HuH-7 (cell line): ENCODE measurements at places on chromosomes 16 and 17.

DNA sequence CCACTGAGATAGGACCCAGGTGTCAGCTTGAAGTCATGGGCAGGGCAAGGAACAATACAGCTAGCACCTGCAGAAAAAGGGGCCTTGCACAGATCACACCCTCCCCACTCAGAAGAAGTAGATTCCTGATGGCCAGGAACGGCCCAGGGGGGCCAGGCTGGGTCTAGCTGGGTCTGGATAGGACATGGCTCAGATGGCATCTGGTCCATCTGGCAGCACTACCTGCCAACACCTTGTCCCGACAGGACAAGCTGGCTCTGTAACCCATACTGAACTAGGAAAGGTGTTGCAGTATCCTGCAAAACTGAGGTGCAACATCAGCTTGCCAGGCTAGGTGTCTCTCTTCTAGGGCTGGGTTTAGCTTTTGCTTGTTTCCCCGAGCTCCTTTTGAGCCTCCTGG lies 38.9 kb upstream of the GFOD2 start:
- no peak for DNase-seq

- no peak for DNase-seq
Measured at GRCh38 chr17:81249223-81250040, 10.3 kb downstream of the NDUFAF8 start.

DNA sequence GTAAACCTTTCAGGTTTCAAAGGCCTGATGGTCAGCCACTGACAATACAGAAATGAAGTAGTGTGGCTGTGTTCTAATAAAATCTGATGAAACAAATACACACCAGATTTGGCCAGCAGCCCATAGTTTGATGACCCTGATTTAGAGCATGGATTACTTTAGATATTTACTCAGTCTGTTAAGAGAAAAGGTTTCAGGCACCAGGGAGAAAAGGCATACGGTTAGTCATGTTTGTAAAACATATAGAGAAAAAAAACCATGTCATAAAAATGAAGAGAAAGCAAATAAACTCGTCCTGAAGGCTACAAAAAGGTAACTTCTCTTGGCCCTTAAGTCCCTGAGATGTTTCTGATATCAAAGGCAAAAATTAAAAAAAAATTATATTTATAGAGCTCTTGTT lies 112.1 kb downstream of the ADAMTS18 start:
- peak; percentile 13 for DNase-seq

DNA sequence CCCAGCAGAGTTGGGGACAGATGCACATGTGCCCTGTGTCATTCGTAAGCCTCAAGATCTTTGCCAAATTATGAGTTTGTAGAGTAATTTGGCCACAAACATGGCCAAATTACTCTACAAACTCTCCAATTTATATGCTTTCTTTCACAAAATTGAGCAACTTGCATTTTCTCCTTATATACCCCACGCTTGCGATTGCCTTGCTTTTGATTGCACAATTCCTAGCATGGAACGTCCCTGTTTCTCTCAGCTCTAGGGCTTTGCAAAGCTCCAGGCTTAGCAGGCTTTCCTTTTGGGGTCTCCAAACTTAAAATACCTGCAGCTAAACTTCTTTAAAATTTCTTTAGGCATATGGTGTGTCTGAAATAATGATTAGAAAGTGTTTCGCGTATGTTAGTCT lies 28.5 kb upstream of the MAF start:
- DNase-seq, result no peak

DNA sequence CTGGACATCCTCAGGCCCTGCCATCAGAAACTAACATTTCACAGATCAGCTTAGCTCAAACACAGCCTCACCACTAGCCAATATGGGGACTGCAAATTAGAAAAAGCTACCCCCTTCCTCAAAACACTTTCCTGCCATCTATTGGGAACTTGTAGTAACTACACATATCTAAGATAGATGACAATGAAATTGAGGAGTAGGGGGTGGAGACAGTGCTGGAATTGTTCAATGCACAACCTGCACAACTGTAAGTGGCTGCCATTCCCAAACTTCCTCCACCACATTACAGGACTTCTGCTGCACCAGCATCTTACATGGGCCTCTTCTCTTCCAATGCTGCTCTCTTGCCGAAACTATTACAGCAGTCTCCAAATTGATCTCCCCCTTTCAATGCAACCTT lies 21.9 kb downstream of the AIPL1 start:
- DNase-seq, result peak; percentile 53

- DNase-seq, result no peak
Measured at GRCh38 chr16:71406724-71407123, 35.1 kb downstream of the TLE7 start.

GRCh38 chr16:53901408-53901807 lies 197.5 kb downstream of the FTO start:
- DNase-seq, result no peak

GRCh38 chr16:49560004-49560830 lies 186.6 kb downstream of the C16orf78 start:
- no peak for DNase-seq

DNA sequence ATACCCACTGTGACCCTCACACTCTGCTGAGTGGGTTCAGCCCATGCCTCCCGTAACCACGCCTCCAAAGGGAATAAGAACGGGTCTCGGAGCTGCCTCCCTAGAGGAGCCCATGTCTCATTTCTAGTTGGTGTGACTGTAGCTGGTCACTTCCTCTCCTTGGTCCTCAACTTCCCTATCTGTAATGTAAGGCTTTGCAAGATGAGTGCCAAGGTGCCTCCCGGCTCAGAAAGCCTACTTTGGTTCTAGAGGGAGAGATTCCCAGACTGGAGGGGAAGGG lies 20.8 kb downstream of the C16orf74 start:
- no peak for DNase-seq

- DNase-seq, result no peak
Measured at GRCh38 chr16:23145186-23145585, 4.1 kb downstream of the USP31 start.

DNA sequence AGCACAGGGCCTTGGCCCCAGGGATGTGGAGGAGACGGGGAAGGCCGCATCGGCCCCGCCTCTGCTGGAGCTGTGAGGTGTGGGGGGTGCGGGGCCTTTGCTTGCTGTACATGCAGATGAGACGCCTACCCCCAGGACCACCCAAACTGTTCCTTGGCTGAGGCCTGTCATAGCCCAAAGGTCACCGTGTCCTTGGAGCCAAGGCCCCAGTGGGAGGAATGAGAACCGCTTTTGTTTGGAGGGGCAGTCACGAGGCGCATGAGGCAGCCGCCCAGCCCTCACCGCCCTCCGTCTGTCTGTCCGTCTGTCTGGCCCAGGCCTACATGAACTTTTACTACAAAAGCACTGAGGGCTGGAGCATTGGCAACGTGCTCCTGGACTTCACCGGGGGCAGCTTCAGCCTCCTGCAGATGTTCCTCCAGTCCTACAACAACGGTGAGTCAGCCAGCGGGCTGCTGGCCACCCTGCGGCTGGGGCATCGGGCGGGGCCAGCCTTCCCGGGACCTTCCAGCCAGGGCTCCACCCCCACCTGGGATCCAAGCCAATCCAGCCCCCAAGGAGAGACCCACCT lies 8.8 kb downstream of the TAX1BP3 start:
- DNase-seq, result peak; percentile 25

GRCh38 chr17:15914400-15915170 lies 30.3 kb upstream of the ADORA2B start:
- no peak for DNase-seq

GRCh38 chr17:1557355-1558095 lies 5.1 kb downstream of the PITPNA start:
- DNase-seq, result no peak

GRCh38 chr17:82315703-82316358 lies 1.6 kb downstream of the CD7 start:
- DNase-seq, result no peak

- DNase-seq, result no peak
Measured at GRCh38 chr17:31738996-31739699, 119.9 kb downstream of the COPRS start.

DNA sequence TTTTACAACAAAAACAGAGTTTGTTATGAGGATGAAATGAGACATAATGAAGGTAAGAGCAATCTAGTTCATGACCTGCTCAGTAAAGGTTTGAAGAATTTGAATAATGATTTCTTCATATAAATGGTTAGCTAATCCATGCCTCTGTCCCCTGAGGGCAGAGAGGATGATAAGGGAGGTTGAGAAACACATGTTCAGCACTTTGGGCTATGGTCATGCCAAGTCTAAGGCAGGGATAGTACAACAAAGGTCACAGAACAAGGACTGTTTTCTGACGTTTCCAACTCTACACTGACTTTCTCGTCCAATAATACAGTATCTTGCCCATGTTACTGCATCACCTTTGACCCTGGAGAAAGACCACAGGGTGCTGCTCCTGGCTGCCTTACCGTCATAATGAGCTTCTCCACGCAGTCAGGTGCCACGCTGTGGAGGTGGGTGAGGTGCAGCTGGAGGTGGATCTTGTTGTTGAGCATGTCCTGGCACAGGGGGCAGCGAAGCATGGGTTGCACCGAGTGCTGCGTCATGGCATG lies 236.7 kb downstream of the ZFHX3 start:
- DNase-seq, result no peak

- no peak for DNase-seq
Measured at GRCh38 chr16:88379694-88380040, 3.1 kb upstream of the ZNF469 start.

GRCh38 chr16:23500212-23500861 lies 10.0 kb downstream of the GGA2 start:
- no peak for DNase-seq

DNA sequence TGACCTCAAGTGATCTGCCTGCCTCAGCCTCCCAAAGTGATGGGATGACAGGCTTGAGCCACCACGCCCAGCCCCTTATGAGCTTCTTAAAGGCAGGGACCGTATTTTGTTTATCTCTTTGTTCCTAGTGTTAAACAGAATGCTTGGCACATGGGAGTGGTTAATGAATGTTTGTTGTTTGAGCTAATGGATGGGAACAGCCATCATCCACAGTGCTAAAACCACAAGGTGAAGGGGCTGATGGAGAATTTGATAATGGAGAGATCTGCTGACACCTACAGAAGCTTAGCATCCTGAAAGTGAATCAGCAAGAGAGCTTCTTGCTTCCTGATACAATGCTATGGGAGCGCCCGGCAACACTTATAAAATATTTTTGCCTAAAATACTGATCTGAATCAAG lies 8.6 kb upstream of the CDH1 start:
- no peak for DNase-seq

GRCh38 chr16:270381-271255 lies 5.1 kb downstream of the RGS11 start:
- DNase-seq, result no peak

DNA sequence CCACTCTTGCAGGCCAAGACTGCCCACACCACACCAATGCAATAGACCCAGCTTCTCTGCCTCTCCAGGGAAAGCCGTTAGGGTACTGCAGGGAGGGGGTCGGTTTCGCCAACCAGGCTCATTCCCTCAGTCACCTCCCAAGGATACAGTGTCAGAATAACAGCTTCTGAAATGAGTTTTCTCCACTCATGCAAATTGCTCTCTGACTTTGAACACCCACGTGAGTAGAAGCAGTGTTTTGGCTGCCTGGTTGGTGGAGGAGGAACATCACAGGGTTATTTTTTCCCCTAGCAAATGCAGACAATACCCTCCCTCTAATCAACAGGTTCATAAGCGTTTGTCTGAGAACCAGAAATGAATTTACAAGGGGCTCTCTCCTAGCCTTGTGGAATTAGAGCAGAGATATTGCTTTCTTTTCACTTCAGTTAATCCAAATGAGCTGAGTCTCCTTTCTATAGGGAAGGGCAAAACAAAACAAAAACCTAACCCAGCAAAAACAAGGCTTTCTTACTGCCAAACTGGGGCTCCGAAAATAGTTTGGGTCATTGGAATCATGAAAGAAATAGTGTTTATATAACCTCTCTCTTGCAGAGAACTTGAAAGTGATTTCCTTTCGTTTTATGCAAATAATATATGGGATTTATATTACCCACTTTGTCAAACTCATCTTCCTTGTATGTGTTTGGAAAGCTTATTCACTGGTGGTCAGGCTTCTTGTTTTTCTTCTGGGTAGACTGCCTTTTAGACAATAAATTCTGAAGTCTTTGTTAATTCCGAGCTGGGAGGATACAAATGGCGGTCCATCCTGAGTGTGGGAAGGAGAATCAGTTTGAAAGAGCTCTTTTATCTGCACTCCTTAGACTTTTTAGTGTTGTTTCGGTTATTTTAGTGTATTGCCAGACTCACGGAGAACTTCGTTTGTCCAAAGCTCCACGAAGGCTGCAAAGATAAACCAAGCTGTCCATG lies 229.9 kb downstream of the MSI2 start:
- DNase-seq, result no peak

- peak; percentile 90 for DNase-seq
Measured at GRCh38 chr16:67528222-67528869, at the start of gene RIPOR1. TSS of gene RIPOR1 (plus strand) at chr16:67528829. CDS start at chr16:67538447, 9,618 bp downstream.

GRCh38 chr16:14309906-14310305 lies 238.8 kb downstream of the MRTFB start:
- DNase-seq, result no peak

GRCh38 chr17:57803021-57803420 lies 46.8 kb downstream of the MRPS23 start:
- DNase-seq, result no peak

GRCh38 chr16:17939723-17940122 lies 396.8 kb downstream of the NPIPA8 start:
- no peak for DNase-seq

DNA sequence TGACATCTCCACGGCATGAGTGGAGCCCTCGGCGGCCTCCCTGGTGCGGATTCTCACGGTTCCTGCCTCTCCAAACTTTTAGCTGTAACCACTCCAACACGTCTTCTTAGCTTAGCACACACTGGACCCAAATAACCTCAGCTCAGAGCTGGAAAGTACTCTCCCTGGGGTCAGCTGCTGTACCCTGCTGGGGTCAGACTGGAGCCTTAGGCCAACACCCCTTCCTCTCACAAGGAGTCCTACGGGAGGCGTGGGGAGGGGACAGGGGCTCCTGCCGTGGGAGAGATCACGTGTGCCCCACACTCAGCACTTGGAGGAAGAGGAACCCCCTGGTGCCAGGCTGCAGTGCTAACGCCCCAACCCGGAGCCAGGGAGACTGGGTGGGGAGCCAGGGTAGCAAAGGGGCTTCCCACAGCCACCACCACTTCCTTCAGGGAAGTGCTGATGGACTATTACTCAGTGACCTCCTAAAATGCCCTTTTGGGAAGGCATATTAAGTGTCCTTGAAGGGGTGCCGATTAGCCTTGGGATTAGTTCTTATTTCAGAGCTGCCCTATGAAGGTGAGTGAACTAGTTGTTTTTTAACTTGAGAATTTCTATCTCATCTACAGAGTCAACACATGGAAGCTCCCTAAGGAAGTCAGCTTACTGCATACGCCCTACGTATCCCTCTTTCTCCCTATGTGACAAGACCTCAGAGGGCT lies 124.0 kb downstream of the HIC1 start:
- no peak for DNase-seq

- DNase-seq, result no peak
Measured at GRCh38 chr17:43146649-43147048, 21.5 kb upstream of the BRCA1 start.

DNA sequence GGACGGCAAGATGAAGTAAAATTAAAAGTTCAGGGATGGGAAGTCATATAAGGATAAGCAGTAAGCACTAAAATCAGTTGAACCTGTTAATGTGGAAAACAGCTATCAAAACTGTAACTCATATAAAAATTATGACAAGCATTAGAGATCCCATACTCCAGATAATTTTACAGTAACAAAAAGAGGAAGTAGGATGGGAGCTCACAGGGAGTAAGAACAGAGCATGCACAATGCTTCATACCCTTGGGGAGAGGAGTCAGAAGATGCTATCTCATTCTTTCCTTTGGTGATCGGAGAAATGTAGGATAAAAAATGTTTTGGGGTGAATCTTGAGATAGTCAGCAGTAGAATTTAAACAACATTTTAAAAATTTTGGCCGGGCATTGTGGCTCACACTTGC lies 164.7 kb upstream of the CACNG5 start:
- no peak for DNase-seq

GRCh38 chr16:51629576-51629975 lies 478.5 kb upstream of the SALL1 start:
- no peak for DNase-seq

- DNase-seq, result no peak
Measured at GRCh38 chr16:55713103-55713502, 57.3 kb downstream of the SLC6A2 start.
